Fibroblast of skin of right biceps (primary cell): ENCODE measurements at places on chromosomes 12 and 14.

DNA sequence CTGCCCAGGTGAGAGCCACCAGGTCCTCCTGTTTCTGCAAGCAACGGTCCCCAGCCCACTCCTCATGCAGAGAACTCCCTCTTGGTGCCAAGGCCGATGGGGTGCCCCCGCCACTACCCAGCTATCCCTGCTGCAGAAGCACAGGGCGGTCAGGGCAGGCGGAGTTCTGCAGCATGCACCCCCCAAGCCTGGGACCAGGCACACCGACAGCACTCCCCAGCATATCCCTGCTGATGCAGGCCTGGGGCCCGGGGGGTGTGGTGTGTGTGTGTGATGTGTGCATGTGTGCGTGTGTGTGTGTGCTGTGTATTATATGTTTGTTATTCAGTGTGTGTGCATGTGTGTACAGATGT, 27.7 kb upstream of the FZD10 start:
- DNase-seq = no peak

- DNase-seq = no peak
These were observed 131.2 kb downstream of the PPM1H start for GRCh38 chr12:62803756-62804155.

DNA sequence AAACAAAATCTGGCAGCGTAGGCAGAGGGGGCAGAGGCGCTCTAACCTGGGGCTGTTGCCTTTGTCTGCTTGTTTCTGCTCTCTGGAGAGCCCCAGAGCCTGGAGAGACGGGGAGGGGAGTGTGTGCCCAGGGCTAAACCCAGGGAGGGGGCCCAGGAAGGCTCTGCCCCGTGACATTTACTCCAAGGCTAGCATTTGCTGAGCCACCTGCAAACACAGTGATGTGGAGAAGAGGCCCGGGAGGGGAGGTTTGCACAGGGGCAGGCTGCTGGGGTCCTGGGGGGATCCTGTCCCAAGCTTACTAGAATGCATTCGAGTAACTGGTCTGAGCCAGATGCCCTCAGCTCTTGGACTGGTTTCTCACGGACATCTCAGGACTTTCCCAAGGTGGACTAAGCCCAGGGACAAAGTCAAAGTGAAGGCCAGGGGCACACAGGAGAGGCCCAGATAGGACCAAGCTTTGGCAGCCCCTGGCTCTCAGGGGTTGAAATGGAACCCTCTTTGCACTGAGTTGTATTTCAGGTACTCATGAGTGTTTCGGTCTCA, 12.0 kb downstream of the MEG3 start:
- no peak for DNase-seq

- no peak for DNase-seq
These were observed 22.1 kb upstream of the BTBD6 start for GRCh38 chr14:105226198-105226597.

DNA sequence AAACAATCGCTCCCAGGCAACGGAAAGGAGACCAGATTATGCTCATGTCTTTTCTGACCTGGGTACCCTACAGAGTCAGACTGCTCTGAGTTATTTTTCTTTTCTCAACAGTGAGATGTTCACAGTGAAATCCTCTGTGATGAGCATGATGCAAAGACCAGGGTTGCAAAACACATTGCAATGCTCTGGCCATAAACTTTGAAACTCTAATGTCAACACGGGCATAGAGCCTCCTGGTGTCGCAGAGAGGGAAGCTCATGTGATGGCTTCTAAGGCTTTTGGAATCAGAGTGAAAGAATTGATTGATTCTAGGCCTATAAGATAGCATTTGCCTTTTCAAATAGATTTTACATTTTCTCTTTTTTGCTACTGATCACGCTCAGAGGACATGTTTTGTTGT, 193.4 kb downstream of the RASSF9 start:
- peak; percentile 63 for DNase-seq

DNA sequence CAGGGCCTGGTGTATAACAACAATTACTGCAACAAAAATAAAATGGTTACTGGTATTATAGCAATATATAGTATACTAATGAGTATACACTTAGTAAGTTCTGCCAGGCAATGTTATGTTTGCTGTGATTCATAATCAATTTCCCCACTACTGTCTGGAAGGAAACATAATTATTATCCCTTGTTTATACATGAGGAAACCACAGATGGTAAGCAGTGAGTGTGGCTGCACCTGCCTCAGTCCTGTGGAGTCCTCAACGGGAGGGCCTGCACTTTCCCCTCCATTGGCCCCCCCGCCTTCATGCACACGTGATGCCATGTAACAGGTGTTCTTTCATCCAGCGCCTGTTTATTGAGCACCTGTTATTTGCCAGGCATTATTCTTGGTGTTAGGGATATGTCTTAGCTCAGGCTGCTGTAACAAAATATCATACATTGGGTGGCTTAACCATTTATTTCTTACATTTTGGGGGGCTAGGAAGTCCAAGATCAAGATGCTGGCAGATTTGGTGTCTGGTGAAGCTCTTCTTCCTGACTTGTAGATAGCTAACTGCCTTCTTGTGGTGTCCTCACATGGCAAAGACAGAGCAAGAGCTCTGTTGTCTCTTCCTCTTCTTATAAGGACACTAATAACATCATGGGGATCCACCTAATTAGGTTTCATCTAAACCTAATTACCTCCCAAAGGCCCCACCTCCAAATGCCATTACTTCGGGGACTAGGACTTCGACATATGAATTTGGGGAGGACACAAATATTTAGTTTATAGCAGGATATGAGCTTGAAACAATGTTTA, 59.5 kb upstream of the CHGA start:
- no peak for DNase-seq

- DNase-seq = peak; percentile 71
These were observed 513 bp downstream of the BCAT1 start for GRCh38 chr12:24948420-24948756.

GRCh38 chr12:121181181-121181580, 28.7 kb upstream of the P2RX4 start:
- no peak for DNase-seq

GRCh38 chr12:2800046-2800570, 5.3 kb downstream of the FKBP4 start:
- no peak for DNase-seq

DNA sequence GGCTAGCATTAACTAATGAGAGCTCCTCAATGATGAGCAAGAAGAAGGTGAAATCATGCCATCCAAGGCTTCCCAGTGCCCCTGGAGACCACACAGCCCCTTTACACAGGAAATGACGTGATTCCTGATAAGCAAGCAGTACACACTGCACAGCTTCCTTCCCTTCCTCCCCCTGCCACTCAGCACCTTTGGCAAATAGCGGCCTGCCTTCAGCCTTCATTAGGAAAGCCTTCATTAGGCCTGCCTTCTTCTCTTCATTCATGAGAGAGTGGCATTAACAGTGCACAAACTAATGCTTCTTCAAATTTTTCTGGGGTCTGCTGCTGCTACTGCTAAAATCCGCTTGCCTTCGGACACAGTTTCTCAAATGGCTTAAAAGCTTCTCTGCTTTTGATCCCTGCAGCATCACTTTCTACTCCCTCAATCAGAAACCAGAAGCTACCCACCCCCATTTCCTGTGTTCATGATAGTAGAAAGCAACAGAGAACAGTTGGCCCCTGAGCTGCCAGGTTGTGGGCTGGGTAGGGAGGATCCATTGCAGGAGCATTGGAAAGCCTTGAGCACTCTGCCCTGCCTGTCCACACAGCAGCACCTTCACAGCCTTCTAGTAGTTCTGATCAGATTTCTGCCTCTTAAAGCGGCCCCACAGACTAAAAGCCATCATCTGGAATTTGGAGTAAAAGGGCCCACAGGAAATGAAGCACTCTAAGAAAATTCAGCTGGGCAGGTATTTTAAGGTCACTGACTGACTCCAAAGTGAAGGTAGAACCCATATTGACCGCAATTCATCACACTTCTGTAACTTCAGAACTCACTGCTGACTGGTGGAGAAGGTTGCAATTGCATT, 103.8 kb upstream of the ETV6 start:
- peak; percentile 36 for DNase-seq

GRCh38 chr14:102933618-102934231, 11.3 kb downstream of the AMN start:
- no peak for DNase-seq

DNA sequence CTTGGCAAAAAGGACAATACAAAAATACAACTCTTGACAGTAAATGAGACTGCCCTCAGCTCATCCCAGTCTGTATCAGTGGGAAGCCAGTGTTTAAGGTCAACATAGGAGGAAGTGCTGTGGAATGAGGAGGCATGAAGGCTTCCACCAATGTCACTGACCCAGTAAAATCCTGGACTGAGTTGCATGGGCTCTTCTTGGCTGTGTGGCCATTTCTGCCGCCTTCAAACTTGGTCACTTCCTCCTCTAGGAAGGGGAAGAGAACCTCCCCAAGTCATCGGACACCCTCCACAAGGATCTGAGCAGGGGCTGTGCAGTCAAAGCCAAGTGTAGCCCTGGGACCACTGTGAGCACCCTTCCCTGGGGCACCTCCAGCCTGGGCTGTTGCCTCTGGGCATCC, 11.9 kb downstream of the GPR68 start:
- DNase-seq = no peak

- no peak for DNase-seq
These were observed 54.2 kb upstream of the AMIGO2 start for GRCh38 chr12:47134005-47134404.

DNA sequence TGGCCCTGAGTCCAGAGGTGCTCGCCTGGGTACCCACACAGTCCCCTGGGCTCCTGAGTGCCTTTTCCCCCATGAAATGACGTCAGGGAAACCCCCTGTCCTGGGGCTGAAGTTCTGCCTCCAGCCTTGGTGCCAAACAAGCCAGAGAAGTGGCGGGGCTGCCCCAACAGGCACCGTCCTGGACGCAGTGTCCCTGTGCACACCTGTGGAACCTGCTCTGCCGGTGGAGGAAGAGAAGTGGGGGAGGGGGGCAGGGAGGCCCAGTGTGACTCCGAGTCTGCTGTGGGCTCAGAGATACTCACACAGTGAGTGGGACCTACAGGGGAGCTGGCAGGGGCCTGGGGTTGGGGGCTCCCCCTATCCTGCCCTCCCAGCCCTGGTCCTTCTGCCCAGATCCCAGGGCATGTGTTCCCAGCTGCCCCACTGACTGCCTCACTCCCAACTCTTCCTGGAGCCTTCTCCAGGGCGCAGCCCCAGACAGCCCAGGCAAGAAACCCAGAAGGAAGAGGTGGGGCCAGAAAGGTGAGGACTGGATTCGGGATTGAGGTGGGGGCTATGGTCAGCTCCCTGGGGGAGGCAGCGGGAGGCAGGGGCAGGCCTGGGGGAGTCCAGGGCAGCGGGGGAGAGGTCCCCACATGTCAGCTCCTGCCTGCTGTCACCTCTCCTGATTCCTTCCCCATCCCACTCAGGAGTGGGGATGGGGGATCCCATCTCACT, 24.7 kb downstream of the CCDC85C start:
- DNase-seq = no peak
